ENCODE measurements at places on chromosomes 12 and 14.
A peak's percentile ranks its signal among the peaks of the same experiment; 100 is the strongest.

DNA sequence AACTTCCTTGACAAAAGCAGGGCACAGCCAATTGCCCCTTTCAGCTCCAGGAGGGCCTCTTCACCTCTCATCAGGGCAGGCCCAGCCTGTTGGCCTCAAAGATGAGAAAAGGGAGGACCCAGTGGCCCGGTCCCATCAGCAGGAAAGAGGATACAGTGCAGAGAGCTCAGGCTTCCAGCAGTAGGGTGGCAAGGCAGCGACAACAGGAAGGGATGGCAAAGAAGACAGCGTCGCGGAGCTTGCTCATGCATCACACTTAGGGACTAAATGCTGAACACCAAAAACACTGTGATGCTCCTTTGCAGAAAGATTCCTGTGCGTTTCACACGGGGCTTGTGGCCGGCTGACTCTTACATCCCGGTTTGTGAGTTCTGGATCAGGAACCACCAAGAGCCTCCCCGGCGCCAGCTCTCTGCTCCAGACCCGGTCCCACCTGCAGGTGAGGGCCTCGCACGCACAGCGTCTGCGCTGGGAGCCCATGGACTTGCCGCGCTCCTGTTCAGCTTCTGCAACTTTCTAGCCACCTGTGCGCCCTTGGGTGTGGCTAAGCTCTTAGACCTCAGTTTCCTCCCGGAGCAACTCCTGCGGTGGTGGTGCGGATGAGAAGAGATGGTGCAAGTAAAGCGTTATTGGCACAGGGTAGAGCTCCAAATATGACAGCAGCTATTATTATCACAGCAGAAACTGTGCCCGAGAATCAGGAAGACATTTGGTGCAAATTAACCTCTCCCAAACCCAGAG, 15.3 kb upstream of the BCL7A start:
- DNase-seq: peak; percentile 17

GRCh38 chr14:89807151-89807550, 147.4 kb downstream of the EFCAB11 start:
- no peak for DNase-seq

DNA sequence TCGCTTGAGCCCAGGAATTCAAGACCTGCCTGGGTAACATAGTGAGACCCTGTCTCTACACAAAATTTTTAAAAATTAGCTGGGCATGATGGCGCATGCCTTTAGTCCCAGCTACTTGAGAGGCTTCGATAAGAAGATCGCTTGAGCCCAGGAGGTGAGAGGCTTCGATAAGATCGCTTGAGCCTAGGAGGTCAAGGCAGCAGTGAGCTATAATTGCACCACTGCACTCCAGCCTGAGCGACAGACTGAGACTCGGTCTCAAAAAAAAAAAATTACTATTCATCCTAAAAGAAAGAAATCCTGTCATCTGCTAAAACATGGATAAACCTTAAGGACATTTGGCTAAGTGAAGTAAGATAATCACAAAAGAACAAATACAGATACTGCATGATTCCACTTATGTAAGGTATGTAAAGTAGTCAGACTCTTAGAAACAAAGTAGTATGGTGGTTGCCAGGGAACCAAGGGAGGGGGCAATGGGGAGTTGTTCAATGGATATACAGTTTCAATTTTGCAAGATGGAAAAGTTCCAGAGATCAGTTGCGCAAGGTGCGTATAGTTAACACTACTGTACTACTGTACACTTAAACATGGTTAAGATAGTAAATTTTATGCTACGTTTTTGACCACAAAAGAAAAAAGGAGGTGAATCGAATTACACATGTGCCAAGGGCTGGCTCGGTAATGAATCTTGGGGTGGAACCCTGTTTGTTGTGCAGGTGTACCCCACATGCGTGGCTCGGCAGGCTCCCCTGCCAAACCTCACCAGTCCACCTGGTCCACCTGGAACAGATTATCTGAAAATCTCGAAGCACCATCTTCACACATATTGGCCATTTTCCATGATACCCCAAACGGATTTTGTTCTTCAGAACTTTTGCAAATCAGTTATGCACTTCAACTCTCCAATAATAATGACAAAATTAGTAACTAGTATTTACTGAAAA, 18.3 kb upstream of the ATP2A2 start:
- DNase-seq: no peak

DNA sequence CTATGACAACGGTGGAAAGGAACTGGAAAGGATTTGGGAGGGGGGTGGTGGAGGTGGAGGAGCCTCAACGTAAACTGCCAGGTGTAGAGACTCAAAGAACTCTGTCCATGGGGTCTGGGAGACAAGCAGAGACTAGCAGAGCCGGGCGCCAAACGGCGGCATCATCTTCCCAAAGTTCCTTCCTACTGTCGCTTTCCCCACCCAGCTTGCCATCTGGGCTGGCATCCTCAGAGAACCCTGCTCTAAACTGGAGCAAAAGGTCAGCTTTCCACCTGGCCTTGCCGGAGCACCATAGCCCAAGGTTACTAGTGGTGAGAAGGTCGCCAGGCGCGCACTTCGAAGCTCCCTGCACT, 4.0 kb upstream of the IRF2BPL start:
- DNase-seq: no peak

GRCh38 chr14:68552075-68552474, 240.8 kb downstream of the ZFP36L1 start:
- DNase-seq: no peak

GRCh38 chr14:92729634-92730358, 18.6 kb downstream of the LGMN start:
- DNase-seq: no peak

DNA sequence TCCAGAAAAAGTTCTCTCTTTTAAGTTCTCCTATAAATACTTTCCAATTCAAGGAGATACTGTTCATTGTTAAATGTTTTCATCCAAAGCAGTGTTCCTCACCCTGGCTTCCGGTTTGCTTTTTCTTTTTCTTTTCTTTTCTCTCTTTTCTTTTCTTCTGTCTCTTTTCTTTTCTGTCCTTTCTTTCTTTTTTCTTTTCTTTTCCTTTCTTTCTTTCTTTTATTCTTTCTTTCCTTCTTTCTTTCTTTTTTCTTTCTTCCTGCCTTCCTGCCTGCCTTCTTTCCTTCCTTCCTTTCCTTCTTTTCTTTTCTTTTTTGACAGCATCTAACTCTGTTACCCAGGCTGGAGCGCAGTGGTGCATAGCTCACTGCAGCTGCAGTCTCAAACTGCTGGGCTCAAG, 75.8 kb downstream of the PPM1A start:
- no peak for DNase-seq

- DNase-seq: no peak
These were observed 37.3 kb downstream of the SSH1 start for GRCh38 chr12:108819920-108820706.

GRCh38 chr12:119589097-119589496, 4.5 kb upstream of the TMEM233 start:
- DNase-seq: no peak

DNA sequence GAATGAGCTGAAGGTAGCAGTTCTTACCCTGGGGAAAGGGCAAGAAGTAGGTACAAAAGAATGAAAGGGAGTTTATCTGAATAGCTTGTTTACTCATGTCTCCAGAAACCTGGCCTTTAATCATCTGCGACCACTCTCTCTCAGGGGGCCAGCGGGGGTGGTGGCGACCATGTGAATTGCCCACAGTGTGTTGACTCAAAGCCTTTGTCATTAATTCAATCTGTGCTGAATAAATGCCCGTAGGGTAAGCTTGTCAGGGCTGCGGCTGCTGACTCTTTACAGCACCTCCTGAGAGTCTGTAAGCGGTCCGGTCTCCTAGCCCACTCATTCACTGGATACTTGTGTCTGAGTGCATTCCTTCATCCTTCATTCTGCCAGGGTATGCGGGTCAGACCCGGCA, 874.4 kb downstream of the SLC6A15 start:
- no peak for DNase-seq

- DNase-seq: no peak
These were observed 16.1 kb upstream of the PLEKHG6 start for GRCh38 chr12:6294156-6295093.

- no peak for DNase-seq
These were observed 135.4 kb upstream of the NUDT4 start for GRCh38 chr12:93242154-93242972.

DNA sequence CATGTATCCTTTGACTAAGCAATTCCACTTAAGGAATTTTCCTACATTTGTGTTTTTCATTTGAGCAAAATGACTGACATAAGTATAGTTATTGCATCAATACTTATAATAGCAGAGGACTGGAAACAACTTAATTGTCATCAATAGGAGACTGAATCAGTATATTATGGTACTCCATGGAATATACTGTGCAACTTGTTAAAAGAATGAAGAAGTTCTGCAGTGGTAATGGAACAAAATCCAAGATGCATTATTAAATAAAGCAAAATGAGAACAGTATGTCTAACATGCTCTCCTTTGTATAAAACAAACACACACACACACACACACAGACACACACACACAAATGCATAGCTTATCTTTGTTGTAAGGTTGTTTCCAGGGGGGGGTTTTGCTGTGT, 303.1 kb downstream of the RAD51B start:
- no peak for DNase-seq
